ENCODE measurements at places on chromosomes 5 and 9.

DNA sequence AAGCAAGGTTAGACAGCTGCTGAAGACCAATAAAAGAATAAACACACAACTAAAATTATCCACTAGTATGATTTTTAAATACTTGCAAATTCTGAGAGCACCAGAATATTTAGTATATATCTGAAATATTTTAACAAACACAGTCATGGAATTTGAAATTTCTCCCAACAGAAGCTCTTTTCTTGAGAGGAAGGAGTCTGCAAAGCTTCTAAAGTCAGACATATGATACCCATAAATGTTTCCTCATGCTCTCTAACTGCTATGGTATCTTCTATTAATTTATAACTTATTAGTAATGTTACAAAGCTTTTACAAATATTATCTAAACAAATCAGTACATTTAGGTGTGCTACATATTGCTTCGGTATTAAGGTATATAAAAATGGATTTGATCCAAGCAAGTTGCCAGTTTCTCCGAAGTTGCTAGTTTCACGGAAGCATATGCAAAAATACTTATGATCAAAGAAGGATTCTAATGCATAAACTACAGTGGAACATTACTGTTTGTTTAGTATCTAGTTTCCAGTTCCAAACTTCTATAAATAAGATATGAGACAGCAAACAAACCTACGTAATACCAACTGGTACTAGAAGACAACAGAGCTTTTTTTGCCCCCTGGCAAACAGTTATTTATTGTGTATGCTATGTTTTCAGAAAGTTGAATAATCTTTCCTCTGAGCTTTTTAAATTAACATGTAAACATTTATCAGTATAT lies 22.0 kb downstream of the FNIP1 start:
- DNase-seq: no peak

- DNase-seq: no peak
These were observed 31.0 kb downstream of the C9orf40 start for GRCh38 chr9:74921737-74922136.

DNA sequence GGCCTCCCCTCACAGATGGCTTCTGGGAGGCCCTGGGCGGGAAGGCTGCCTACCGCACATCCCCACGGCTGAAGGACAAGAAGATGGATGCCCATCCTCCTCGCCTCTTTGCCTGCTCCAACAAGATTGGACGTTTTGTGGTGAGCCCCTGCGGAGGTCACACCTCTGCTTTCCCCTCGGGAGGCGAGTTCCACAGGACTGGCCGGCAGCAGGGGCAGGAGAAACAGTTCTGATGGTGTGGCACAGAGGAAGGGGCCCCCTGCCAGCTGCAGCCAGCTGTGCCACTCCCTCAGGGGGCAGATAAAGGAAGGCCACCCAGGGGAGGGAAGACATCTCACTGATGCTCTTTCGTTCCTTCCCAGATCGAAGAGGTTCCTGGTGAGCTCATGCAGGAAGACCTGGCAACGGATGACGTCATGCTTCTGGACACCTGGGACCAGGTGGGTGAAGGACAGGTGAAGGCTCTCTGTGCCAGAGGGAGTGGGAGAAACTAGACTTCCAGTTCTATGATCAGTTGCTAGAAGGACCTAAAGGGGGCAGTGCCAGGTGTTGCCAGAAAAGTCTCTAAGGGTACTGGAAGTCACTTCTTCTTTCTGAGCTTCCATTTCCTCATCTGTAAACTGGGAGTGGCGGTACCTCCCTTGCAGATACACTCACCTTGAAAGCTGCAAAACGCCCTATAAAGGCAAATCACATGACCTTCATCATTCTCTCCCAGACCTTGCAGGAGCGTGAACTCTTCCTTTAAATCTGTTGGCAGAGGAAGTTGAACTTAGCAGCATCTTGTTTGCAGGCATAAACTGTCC lies 41.0 kb downstream of the STOM start:
- DNase-seq: no peak

DNA sequence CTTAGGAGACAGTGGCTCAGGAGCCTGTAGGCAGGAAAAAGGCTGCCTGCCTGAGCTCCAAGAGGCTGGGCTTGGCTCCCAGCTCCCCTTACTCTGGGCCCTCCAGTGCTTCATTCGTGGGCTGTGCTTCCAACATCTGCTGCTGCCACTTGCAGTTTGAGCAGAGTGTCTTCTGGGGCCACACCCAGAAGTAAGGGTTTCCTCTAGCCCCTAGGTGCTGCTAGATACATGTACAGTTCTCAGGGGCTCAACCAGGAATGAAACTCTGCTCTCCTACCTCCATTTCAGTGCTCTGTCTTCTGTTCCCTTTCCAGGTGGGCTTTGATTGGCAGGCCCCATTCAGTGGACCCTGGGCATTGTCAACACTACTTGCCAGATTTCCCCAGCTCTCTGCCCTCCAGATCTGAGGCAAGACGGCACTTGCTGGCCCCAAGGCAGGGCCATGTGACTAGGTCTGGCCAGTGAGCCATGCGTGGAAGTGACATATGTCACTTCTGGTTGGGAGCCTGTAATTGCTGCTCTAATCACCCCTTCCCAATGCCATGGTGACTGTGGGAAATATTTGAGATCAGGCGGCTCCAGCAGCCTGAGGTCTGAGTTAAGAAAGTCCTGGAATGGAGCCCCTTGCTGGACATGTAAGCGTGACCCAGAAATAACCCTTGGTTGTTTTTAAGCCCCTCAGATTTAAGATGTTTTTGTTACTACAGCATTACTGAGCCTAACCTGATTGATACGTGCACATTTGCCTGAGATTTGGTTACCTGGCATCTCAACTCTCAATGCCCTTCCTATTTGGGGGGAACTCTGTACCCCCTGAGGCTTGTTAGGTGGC lies 9.4 kb upstream of the BOD1 start:
- DNase-seq: no peak

- DNase-seq: no peak
These were observed 7.0 kb upstream of the LAMC3 start for GRCh38 chr9:131001990-131002389.

GRCh38 chr5:1097381-1097987 lies 14.4 kb downstream of the SLC12A7 start:
- DNase-seq: no peak

DNA sequence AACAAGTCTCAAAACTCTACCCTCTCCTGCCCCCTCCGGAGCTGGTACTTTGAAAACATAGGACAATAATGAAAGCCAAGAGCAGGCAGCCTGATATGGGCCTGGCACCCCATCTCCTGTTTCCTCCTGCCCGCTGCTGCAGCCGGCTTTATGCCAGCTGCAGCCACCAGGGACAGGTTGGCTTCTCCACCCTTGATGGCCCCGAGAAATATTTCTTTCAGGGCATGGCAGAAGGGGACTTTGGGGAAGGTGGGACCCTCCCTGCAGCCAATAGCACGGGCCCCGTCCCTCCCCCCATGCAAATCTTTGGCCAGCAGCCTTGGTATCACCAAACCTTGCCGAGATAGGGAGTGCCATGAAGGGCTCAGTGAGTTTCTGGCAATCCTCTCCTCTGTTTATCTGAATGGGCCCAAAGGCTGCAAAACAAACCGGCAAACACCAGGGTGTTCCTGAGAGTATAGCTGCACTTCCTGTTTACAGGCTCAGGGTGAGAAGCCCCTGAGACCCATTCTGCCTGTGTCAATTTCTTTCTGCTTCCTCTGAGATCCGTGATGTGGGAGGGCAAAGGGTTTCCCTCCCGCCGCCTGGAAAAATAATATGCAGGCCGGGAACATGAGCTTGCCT lies 73.4 kb upstream of the BOD1 start:
- DNase-seq: no peak

DNA sequence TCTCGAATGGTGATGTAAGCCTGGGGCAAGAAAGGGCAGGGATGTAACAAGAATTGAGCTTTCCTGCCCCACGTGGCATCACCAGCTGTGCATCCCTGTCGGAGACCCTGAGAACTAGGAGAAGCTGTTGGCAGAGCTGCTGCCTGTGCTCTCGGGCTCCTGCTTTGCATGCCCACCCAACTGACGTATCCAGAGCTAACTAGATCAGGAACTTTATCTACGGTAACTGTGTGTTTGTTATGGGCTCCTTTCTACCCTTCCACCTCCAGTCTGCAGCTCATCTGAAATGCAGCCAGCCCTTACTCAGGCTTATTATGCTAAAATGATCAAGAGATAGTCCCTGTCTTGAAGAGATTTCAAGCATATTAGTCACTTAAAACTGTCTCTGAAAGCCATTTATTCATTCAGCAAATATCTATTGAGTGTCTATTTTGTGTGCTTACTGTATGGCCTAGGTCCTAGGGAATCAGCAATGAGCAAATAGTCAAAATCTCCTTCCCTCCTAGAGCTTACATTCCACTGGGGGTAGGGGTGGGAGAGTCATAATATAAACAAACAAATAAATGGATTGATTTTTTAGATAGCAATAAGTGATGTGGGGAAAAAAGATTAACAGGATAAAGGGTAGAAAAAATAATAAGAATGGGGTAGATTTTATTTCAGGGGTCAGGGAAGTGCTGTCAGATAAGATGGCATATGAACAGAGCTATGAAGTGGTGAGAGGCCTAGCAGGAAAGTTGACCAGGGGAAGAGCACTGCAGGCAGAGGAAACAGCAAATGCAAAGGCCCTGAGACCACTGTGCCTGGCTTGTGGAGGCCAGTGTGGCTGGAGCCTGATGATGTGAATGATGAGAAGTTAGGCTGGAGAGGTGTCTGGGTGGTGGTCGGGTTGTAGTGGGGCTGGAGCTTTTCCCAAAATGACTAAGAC lies 118.2 kb downstream of the GALNT10 start:
- no peak for DNase-seq

Data from activated naive CD4-positive, alpha-beta T cell treated with Interleukin-2 at 50 U/mL for 16 hours (primary cell).